Tibial nerve (tissue), 4 donors: ENCODE measurements at places on chromosomes 11 and 22.

DNA sequence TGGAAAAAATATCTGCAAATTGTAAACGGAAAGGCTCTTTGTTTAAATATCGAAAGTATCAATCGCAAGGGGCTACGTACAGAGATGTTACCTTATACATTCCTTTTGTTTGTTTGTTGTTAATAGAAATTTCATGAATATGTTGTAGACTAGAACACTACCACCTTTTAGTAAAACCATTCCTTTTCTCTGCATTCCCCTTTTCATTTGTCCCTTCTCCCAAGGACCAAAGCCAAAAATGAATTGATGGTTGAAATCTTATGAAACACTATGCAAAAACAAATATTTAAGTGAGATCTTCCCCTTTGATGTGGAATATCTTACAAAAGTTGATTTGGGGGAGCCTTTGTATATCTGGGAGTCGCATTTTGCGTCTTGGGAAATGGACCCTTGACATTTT lies 2.1 kb downstream of the SLC17A6 start:
- no peak for DNase-seq

DNA sequence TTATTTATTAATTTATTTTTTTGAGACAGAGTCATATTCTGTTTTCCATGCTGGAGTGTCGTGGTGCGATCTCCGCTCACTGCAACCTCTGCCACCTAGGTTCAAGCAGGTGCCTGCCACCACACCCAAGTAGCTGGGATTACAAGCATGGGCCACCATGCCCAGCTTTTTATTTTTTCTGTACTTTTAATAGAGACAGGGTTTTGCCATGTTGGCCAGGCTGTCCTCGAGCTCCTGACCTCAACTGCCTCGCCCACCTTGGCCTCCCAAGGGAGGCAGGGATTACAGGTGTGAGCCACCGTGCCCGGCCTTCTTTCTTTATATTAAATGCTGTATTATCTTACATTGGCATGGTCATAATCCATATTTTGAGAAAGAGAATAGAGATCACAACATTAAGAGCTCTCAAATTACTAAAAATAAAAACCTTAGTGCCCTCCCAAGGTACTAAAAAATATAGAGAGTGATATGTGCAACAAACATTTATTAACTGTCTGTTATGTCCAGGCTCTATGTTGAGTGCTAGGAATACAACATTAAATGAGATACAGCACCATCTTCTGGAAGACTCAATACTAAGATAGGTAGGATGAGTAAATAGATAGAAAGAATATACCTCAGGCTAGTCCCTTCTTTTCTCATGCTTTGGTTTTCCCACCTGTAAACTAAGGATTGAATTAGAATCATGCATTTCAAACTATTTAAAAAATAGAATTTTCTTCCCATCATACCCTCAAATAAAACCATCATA lies 84.1 kb downstream of the BBOX1 start:
- no peak for DNase-seq

DNA sequence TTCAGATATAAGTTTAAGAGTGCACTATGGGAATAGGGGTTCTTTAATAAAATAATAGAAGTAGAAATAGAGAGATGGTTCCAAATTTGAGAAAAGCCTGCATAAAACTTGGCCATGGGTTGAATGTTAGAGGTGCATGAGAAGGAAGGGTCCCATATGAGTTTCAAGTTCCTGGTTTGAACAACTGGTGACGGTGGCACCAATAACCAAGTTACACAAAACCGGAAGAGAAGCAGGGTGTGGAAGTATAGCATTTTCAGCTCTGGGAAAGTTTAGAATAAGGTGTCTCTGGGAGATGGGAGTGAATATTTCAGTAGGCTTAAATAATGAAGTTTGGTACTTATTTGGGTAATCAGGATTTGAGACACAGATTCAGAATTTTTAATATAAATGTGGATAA lies 2.4 kb downstream of the CASP1 start:
- DNase-seq = no peak

DNA sequence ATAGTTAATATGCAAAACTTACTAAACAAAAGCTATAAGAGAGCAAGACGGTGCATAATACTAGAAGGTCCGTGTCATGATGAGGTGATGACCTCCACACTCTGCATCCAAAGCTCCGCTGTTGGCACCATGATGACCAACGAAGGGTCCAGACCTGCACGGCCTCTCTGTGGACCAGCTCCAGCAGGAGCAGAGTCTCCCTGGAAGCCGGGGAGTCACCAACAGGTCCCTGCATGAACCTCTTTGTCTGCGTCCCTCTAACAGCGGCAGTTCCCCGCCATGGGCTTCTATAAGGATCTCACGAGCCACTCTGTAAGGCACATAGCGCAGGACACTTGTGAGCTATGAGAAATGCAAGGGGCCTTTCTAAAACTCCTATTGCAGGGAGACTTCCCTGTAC lies 517.3 kb downstream of the BRD1 start:
- DNase-seq = no peak

GRCh38 chr11:130483124-130483523 lies 34.7 kb downstream of the ADAMTS15 start:
- DNase-seq = no peak

- no peak for DNase-seq
Observed at GRCh38 chr11:66646828-66647227, 8.3 kb downstream of the RBM4 start.

GRCh38 chr11:72330131-72330727 lies 86.3 kb upstream of the PHOX2A start:
- DNase-seq = no peak

GRCh38 chr11:122598971-122599370 lies 56.6 kb upstream of the UBASH3B start:
- DNase-seq = no peak

DNA sequence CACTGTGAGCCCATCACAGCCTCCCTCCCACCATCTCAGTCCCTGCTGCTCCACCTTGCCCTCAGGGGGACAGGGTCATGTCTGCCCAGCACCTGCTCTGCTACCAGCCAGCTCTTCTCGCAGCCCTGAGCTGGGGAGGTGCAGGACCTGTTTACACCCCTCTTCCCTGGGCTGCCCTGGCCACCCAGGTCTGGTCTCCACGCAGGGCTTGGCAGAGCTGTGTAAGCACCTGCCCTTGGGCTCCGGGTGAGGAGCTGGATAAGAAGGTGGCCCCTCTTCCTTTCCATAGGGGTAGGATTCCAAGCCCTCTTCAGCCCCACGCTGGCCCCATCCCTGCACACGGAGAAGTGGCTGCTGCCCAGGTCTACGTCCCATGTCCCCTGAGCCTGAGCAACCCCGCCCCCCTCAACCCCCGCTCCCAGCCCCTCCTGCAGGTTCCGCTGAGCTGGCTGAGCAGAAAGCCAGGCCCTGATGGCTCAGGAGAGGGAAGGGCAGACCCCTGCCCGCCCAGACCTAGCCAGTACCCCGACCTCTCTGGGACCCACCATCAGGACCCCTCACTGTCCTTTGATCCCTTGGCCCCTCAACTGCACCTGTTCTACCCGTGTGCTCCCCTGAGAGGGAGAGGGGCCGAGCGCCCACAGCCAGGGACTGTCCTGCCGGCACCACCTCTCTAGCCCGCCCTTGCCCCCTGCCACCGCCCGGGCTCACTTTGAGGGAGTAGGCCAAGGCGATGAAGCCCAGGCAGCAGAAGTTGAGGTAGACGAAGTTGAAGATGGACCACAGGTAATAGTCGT lies 3.2 kb downstream of the IFITM10 start:
- no peak for DNase-seq

DNA sequence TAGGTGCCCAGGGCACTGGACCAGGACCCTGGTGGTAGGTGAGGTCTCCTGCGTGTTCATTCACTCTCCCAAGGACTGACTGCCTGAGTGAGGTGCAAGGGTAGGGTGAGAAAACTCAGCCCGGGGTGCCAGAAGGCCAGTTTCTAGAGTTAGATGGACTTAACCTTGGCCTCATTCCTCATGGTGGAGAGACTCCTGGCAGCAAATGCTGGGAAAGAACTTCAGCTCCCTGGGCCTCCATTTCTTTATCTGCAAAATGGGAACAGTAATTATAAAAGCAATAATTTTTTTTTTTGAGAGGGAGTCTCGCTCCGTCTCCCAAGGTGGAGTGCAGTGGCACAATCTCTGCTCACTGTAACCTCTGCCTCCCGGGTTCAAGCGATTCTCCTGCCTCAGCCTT lies 47.7 kb downstream of the TRIOBP start:
- DNase-seq = no peak

GRCh38 chr11:44300844-44301563 lies 8.9 kb downstream of the ALX4 start:
- DNase-seq = no peak

GRCh38 chr11:73011126-73011817 lies 130.8 kb downstream of the FCHSD2 start:
- DNase-seq = no peak

DNA sequence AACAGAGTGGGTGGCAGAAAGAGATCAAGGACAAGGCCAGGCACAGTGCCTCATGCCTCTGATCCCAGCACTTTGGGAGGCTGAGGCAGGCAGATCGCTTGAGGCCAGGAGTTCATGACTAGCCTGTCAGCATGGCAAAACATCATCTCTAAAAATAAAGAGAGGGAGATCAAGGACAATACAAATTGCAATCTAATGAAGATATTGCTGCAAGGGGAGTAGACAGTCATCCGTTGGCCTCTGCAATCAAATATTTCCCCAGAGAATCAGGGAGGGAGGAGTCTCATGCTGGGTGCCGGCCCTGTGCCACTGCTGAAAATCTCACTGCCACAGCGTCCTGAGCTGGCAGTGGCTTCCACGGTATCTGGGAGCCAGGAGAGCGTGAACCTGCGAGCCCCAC lies 19.4 kb upstream of the IL17RA start:
- DNase-seq = no peak

- no peak for DNase-seq
Observed at GRCh38 chr11:64638018-64638665, 47.1 kb downstream of the SLC22A12 start.

- DNase-seq = no peak
Observed at GRCh38 chr11:95688501-95689222, 100.9 kb downstream of the FAM76B start.

- no peak for DNase-seq
Observed at GRCh38 chr22:23791738-23792645, 5.2 kb downstream of the SMARCB1 start.

DNA sequence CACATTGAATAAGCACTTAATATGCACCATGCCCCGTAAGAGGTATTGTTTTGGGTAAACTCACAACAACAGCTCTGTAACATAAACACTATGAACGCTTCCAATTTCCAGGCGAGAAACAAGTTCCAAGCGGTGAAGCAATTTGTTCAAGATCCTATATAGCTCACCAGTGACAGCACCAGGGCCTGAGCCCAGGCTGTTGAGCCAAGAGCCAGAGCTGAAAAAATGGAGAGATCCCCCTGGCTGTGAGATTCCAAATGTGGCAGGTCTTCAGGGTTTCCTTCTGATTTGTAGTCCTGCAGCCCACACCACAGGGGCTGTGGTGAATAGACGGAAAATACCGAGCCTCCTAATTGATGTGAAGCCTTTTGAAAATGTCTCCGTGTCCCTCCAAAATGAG lies 268.0 kb upstream of the KIRREL3 start:
- no peak for DNase-seq

GRCh38 chr22:39683639-39684038 lies 113.1 kb downstream of the CACNA1I start:
- no peak for DNase-seq

DNA sequence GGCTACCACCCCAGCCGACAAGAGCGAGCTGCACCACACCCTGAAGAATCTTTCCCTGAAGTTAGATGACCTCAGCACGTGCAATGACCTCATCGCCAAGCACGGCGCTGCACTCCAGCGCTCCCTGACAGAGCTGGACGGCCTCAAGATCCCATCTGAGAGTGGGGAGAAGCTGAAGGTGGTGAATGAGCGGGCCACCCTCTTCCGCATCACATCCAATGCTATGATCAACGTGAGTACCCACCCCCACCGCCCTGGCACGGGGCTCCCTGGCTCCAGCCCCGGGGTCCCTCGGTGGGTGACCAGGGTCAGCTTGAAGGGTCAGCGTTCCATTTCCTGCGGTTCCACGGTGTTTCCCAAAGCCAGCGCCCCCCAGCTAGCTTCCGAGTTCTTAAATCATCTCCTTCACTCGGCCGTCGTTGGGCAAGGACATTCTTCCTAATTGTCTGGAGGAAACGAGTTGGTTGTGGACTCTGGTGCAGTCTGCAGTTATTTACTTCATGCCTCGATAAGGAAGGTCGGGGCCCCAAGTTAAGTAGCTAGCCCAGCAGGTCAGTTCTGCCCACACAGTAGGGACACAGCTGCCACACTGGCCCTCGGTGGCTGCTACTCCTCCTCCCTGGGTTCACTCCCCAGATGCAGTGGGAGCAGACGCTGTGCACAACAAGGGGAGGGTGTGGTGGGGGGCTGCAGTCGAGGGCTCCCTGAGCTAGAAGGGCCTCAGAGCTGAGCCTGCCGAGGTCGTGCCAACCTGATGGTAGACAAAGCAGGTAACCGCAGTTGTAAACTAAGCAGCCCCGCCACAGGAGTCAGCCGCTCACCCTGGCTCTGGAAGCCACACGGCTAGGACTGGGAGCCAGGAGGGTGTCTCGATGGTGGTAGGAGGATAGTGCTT lies 97.9 kb downstream of the MORC2 start:
- DNase-seq = no peak

- DNase-seq = no peak
Observed at GRCh38 chr11:8558436-8558835, 35.6 kb downstream of the STK33 start.

- DNase-seq = no peak
Observed at GRCh38 chr11:125245299-125245698, 80.7 kb downstream of the PKNOX2 start.

- DNase-seq = no peak
Observed at GRCh38 chr22:36164621-36165020, 4.1 kb upstream of the APOL3 start.

GRCh38 chr11:7314811-7315604 lies 63.3 kb downstream of the SYT9 start:
- no peak for DNase-seq

DNA sequence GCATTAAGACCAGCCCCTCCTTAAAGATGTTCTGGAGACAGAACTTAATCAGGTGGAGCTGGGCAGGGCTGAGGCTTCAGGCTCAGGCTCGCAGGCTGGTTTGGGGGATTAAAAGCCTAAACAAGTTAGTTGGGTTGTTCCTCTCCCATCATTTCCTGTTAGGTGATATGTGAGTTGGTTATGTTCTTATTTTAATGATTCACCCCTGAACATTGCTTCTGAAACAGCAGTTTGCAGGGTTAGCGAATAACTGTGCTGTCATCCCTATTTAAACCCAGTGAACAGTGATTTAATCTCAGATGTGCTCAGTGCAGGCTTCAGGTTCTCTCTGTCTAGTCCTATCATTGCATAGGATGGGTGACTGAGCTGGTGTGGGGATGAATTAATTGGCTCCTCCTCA lies 47.4 kb upstream of the BIRC3 start:
- no peak for DNase-seq

GRCh38 chr11:12968826-12969225 lies 40.3 kb upstream of the RASSF10 start:
- DNase-seq = no peak

DNA sequence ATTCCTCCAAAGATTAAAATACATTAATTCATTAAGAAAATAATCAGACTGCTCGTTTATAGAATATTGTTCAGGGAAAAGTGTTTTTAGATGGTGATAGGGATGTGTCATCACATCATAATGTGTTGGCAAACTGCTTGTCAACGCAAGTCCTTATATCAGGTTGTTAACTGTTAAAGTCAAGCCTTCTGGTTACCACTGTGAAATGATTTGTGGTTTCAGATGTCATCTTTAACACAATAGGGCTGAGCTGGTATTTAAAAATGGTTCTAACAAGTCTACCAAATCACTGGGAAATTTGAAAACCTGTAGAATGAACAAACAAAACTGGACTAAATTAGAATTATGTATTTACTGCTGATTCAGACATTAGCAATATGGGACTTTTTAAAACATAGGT lies 2.4 kb upstream of the MMP13 start:
- DNase-seq = no peak

GRCh38 chr11:75334402-75334891 lies 17.0 kb downstream of the ARRB1 start:
- DNase-seq = no peak
